M059J (cell line): ENCODE measurements at places on chromosomes 6 and 20.

DNA sequence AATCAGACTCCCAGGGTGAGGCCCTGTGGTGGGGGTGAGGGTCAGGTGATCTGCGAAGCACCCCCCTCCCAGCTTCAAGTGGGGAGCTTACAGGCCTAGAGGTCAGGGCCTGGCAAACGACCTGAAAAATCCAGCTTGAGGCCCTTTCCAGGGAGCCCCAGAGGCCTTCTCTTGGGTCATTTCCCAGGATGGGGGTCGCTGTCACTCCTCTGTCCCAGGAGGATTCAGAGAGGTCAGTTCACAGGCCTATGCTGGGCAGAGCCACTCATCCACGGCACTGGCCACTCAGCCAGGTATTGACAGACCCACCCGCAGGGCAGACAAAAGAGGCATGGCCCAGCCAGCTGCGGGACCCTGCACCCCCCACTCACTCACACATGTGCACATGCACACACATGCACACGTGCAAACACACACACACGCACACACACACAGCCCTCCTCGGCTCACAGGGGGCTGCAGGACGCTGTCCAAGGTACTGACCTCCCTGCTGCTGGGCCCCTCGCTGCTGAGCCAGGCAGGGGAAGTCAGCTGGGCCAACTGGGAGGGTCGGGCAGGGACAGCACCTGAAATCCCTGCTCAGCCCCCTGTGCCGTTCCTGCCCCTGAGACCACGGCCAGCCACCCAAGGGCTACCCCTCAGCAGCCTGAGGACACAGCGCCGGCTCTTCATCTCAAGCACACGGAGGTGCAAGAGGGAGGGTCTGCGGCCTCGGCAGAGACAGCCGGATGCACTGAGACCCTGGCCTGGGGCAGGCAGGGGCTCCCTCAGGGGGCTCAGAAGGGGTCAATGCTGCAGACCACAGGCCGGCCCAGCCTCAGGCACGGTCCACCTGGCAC, 113.8 kb downstream of the TAF4 start:
- DNase-seq = no peak

GRCh38 chr20:4973330-4974097, 27.8 kb downstream of the SLC23A2 start:
- DNase-seq = no peak

DNA sequence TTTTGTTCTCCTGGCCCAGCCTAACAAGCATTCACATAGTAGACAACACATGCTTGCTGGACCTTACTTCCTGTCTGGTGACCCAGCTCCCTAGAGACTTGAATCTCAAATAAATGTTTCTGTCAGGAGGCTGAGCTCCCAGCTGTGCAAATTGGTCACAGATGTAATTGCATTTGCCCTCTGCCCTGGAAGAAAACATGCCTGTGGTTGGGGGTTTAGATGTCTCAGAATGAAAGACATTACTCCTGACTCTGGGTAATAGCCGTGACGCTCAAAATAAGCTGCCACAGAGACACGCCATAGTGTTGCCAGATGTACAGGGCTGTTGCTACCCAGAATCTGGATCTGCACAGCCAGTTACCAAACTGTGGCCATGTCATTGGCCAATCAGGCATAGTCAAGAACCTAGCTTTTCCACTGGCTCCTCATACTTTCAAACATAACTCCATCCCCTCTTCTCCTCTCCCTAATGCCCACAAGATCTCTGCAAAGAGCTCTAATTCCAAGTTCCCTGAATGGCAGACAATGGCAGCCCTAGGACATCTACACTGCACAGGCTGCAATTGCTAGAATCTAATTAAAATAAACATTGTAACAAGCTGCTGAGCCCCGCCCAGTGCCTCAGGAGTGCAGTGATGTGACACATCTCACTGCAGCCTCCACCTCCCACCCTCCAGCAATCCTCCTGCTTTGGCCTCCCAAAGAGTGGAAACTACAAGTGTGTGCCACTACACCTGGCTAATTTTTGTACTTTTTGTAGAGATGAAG, 32.8 kb upstream of the GMPR start:
- DNase-seq = peak; percentile 93

DNA sequence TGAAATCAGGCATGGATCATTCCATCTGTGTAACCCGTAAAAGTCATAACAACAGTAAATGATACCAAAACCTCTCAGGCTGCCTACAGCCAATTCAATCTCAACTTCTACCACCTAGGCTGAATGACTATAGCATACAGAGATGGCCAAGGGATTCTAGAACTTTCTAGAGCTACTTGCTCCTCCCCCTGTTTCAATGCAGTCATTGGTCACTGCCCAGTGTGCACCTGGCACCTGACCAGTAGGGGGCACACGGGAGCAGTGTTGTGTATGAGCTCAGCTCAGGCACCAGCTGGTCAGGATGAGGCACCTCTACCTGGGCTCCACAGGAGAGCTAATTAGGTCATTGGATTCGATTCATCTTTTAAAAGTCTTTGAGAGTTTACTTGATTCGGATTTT, 86.2 kb downstream of the PLEKHG1 start:
- peak; percentile 14 for DNase-seq
